Smooth muscle cell of the pulmonary artery (primary cell): ENCODE measurements at places on chromosomes 6 and 20. TPM values are rescaled to one million over a fixed set of nuclear protein-coding genes. Genes with fewer than 3 reads are reported as not detected.

FKBP1A gene
- total RNA-seq = 165 and 244 TPM in 2 replicates

SCGN gene
- not detected in 2 replicates for total RNA-seq

BPIFB1 gene
- total RNA-seq = 0.07 TPM in 1 of 2 replicates, not detected in the other

SAMD3 gene
- total RNA-seq = 9.3 and 9.7 TPM in 2 replicates

MCCD1 gene
- not detected in 2 replicates for total RNA-seq

PPP1R16B gene
- 0.13 TPM in 2 replicates for total RNA-seq

LRRC73 gene
- 0.78 and 1.4 TPM in 2 replicates for total RNA-seq

COL12A1 gene
- total RNA-seq = 211 and 724 TPM in 2 replicates

BRD2 gene
- 84.5 and 93.0 TPM in 2 replicates for total RNA-seq

DDR1 gene
- 48.4 and 81.1 TPM in 2 replicates for total RNA-seq

SEMG1 gene
- total RNA-seq = not detected in 2 replicates

PCSK2 gene
- total RNA-seq = 0.07 TPM in 1 of 2 replicates, not detected in the other

ENPP4 gene
- 0.89 and 17.1 TPM in 2 replicates for total RNA-seq

VSTM2L gene
- total RNA-seq = 2.1 and 2.5 TPM in 2 replicates

OR2J2 gene
- not detected in 2 replicates for total RNA-seq

SNAP25 gene
- total RNA-seq = 0.53 and 1.1 TPM in 2 replicates

PTCRA gene
- not detected in 2 replicates for total RNA-seq

TGM2 gene
- total RNA-seq = 433 and 594 TPM in 2 replicates

SLC4A11 gene
- total RNA-seq = 0.20 and 1.2 TPM in 2 replicates

CLPSL1 gene
- total RNA-seq = not detected in 2 replicates

PIM1 gene
- 19.3 and 33.9 TPM in 2 replicates for total RNA-seq

MSH5 gene
- 3.8 and 6.6 TPM in 2 replicates for total RNA-seq

IL17F gene
- not detected in 2 replicates for total RNA-seq

CYP39A1 gene
- total RNA-seq = 0.07 and 0.78 TPM in 2 replicates

NXT1 gene
- 11.5 and 21.1 TPM in 2 replicates for total RNA-seq

ZFP57 gene
- total RNA-seq = 0.07 TPM in 1 of 2 replicates, not detected in the other

SRSF12 gene
- 0.03 and 0.33 TPM in 2 replicates for total RNA-seq

CDSN gene
- not detected in 2 replicates for total RNA-seq

PRDM13 gene
- 0.07 TPM in 1 of 2 replicates, not detected in the other for total RNA-seq

SIRPD gene
- not detected in 2 replicates for total RNA-seq

ZBTB46 gene
- 2.7 and 4.3 TPM in 2 replicates for total RNA-seq

LPA gene
- not detected in 2 replicates for total RNA-seq

GCM1 gene
- not detected in 2 replicates for total RNA-seq

GRM1 gene
- 0.07 TPM in 2 replicates for total RNA-seq

CPXM1 gene
- 0.33 TPM in 1 of 2 replicates, not detected in the other for total RNA-seq

PMEPA1 gene
- 6.1 and 19.9 TPM in 2 replicates for total RNA-seq

PRICKLE4 gene
- total RNA-seq = 0.36 TPM in 1 of 2 replicates, not detected in the other

PPP1R14C gene
- total RNA-seq = 2.1 and 7.4 TPM in 2 replicates

PRR18 gene
- not detected in 2 replicates for total RNA-seq

CAP2 gene
- 12.3 and 17.9 TPM in 2 replicates for total RNA-seq

HMGA1 gene
- total RNA-seq = 101 and 171 TPM in 2 replicates

SLC17A3 gene
- not detected in 2 replicates for total RNA-seq

ABHD16B gene
- not detected in 2 replicates for total RNA-seq

C6orf52 gene
- total RNA-seq = 0.46 TPM in 1 of 2 replicates, not detected in the other

TTLL9 gene
- total RNA-seq = 0.07 TPM in 1 of 2 replicates, not detected in the other

FAM210B gene
- total RNA-seq = 48.2 and 51.5 TPM in 2 replicates

PRL gene
- total RNA-seq = not detected in 2 replicates

CLPSL2 gene
- not detected in 2 replicates for total RNA-seq

PRND gene
- total RNA-seq = not detected in 2 replicates

TSHZ2 gene
- total RNA-seq = 0.26 and 3.1 TPM in 2 replicates

RIPOR3 gene
- total RNA-seq = 0.33 and 0.73 TPM in 2 replicates

SLC22A7 gene
- total RNA-seq = not detected in 2 replicates

HMGCLL1 gene
- total RNA-seq = 0.07 TPM in 1 of 2 replicates, not detected in the other
